ENCODE measurements at places on chromosomes 3 and 15.

GRCh38 chr3:38029400-38030125 is at the start of gene PLCD1:
TSS of gene PLCD1 (minus strand) at chr3:38029642. CDS start at chr3:38029539, 103 bp downstream.
- DNase-seq = no peak

DNA sequence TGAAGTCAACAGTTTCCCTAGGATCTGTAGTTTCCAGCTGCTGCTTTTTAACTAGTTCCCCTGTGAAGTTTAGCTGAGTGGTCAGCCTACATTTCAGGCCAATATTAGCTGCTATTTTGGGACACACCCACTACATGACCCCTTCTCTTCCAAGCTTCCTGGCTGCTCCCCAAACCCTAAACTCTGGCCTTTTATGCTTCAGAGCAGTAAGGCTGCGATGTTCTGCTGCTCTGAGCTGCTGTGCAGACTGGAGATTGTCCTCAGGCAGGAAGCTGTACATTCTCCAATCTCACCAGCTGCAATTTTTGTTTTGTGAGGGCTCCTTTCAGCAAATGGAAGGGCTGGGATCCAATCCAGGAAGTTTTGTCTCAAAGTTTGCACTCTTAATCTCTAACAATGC is 48.0 kb upstream of the WDR72 start:
- no peak for DNase-seq

DNA sequence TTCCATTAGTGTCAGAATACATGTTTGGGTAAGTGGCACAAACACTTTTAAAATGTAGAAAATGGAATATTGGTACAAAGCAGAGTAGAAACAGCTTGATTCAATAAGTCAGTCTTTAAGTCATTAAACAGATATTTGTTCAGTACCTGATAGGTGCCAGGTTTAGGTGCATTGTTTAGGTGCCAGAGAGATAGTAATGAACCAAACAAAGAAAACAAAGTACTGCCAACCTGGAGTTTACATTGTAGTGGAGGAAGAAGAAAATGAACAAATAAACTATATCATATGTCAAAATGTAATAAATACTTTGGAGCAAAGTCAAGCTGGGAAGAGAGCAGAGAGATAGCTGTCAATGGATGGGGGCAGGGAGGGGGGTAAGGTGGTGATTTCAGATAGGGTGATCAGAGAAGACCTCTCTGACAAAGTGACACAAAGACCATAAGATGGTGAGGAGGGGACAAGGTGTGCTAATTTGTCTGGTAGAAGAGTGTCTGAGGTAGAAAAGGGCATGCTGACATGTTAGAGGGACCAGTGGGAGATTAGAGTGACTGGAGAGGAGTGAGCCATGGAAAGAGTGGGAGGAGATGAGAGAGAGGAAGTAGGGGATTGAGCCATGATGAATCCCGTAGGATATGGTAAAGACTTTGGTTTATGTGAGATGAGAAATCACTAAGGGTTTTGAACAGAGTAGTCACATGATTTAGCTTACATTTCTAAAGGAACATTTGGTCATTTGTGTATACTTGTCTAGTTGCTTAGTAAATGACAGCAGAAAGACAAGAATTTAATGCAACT is 128.2 kb downstream of the UBE2E2 start:
- DNase-seq = no peak

GRCh38 chr3:188043891-188044290 is 110.1 kb upstream of the LPP start:
- DNase-seq = no peak

DNA sequence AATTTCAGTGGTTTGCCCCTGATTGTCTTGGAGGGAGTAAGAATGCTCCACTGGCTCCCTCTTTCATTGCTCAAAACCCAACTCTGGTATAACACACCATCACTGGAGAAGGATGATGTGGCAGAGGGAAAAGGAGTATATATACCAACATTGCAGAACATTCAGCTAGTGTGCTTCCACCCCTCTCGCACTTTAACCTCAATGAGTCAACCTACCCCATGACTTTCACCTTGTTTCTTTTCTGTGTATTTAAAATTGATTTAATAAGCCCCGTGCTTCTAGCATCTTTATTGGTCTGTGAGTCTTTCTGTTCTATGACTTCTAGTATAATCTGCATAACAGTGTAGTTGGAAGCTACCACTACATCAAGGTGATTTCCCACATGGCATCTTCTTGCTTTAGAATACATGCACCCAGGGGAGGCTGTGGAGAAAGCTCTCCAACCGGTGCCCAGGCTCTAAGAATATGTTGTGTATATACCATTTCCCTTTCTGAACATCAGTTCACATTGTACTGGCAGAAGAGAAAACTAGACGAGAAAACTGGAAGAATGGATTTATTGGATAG is 595.1 kb upstream of the TGFBR2 start:
- DNase-seq = no peak

DNA sequence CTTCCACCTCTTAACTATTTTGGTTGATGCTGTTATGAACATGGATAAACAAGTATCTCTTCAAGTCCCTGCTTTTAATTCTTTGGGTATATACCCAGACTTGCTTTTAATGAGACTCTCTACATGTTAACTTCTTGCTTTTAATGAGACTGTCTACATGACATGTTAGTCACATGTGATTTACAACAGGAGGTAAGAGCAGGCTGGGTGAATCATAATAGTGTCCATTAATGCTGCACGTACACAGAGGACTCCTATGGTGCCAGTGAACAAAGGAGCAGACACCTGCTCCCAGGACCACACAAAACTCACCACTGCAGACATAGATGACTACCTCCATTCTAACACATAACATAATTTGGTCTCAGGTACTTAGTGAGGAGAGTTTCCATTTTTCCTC is 273.4 kb upstream of the NSMCE3 start:
- no peak for DNase-seq

GRCh38 chr3:87307805-87308204 is 31.4 kb upstream of the POU1F1 start:
- no peak for DNase-seq

- DNase-seq = no peak
These were observed 169.0 kb upstream of the TSC22D2 start for GRCh38 chr3:150238995-150239619.

DNA sequence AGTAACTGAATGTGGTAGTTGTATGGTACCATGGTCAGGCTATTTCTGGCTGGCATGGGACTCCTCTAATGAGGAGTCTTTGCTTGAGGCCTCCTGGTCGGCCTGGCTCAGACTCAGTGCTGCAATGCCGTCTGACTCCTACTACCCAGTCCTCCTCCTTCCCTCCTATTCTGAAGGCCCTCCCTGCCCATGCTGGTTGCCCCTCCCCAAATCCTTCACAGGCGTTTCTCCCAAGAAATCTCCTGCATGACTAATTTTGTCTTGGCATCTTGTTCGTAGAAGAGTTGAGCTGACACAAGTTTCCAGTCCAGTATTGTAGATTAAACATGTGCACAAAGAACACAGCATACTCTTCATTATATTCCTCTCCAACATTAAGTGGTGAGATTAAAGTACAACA is 115.5 kb downstream of the NFKBIZ start:
- DNase-seq = no peak

GRCh38 chr15:35784745-35785144 is 238.8 kb upstream of the DPH6 start:
- no peak for DNase-seq

- no peak for DNase-seq
These were observed 289.2 kb upstream of the LYSMD4 start for GRCh38 chr15:100022391-100022790.

DNA sequence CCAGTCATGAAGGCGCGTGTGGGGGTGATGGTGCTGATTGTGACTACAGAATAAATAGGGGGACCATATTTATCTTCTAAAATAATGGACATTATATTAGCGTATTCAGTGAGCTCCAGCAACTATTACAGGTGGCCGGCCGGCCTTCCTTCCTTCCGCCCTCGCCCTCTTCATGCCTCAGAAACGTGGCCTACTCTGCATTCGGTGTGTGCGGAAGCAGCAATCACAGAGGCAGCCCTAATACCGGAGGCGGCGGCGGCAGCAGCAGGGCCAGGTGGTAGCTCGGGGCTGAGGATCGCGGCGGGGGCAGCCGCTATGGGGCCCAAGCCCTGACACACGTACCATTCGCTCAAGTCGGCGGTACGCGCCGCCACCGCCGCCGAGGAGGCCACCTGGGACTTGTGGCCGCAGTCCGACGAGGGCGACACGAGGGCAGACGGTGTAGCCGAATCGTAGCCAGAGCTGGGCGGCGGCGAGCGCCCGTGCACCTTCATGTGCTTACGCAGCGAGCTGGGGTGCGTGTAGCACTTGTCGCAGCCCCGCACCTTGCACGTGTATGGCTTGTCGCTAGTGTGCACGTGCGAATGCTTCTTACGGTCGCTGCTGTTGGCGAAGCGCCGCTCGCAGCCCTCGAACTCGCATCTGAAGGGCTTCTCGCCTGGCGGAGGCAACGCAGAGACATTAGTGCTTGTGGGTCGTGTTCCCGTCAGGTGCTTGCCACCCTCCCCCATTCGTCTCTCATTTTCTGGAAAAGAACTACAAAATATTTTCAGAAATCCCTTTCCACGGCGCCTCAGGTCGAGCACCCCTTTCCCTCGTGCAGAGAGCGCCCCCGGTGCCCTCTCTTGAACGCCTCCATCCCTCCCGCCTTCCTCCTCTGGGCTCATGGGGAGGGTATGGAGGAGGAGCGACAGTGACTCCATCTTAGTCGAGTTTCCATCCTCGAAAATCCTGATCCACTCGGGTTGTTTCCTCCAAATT is 15.5 kb downstream of the ZIC4 start:
- no peak for DNase-seq

- no peak for DNase-seq
These were observed 1112.6 kb downstream of the IGSF11 start for GRCh38 chr3:117922039-117922438.

Data from left renal cortex interstitium (tissue), 4 donors.